ENCODE measurements at places on chromosomes 5 and 9.

- DNase-seq, result no peak
Measured at GRCh38 chr9:89543111-89543510, 45.2 kb upstream of the SEMA4D start.

- DNase-seq, result no peak
Measured at GRCh38 chr9:33108472-33108871, 32.0 kb upstream of the SMU1 start.

DNA sequence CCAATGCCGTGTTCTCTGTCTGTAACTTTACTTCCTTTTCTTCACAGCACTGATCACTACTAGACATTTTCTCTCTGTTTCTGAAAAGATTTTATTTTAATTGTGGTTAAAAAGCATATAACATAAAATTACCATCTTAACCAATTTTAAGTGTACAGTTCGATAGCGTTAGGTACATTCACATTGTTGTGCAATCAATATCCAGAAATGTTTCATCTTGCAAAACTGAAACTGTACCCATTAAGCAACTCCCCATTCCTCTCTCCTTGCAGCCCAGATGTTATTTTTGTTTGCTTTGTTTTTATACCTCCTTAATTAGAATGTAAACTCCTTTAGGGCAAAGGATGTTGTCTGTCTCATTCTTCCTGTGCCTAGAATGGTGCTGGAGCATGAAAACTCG, 47.5 kb downstream of the COL27A1 start:
- no peak for DNase-seq

GRCh38 chr5:131536211-131536826, 98.7 kb downstream of the RAPGEF6 start:
- DNase-seq, result peak; percentile 11

GRCh38 chr5:175107028-175107588, 336.9 kb downstream of the DRD1 start:
- no peak for DNase-seq

- no peak for DNase-seq
Measured at GRCh38 chr5:66354422-66354821, 210.3 kb downstream of the SREK1 start.

GRCh38 chr5:124397317-124397716, 349.1 kb downstream of the ZNF608 start:
- DNase-seq, result no peak

DNA sequence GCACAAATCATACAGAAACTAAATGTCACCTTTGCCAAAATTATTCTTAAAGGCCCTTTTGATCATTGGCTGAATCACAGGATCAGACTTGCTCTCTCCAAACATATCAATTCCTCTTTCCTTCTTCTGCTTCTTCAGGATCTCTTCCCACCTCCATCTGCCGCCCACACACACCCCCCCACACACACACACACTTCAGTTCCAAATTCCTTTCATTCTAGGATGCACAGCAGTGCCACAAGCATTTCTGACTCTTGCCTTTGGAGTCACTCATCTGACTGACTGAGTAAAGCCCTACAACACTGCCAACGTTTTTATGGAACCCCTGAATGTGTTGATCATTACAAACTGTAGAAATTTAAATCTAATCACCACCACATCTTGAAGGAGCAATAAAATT, 22.9 kb downstream of the DNAH5 start:
- no peak for DNase-seq

DNA sequence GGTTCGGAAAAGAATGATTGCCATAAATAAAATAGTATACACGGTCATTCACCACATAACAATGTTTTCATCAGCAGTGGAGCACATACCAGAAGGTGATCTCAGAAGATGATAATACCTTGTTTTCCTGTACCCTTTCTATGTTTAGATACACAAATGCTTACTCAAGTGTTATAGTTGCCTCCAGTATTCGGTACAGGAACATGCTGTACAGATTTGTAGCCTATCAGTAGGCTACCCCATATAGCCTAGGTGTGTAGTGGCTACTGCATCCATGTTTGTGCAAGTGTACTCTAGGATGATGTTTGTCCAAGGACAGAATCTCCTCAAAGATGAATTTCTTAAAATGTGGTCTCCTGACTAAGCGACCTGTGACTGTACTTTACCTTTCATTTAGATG, 59.2 kb downstream of the ICE1 start:
- no peak for DNase-seq

GRCh38 chr9:8632493-8632892, 832.9 kb upstream of the DMAC1 start:
- DNase-seq, result no peak

- DNase-seq, result no peak
Measured at GRCh38 chr9:131651160-131651559, 88.7 kb downstream of the RAPGEF1 start.

- no peak for DNase-seq
Measured at GRCh38 chr9:112443200-112443599, 43.4 kb upstream of the KIAA1958 start.

DNA sequence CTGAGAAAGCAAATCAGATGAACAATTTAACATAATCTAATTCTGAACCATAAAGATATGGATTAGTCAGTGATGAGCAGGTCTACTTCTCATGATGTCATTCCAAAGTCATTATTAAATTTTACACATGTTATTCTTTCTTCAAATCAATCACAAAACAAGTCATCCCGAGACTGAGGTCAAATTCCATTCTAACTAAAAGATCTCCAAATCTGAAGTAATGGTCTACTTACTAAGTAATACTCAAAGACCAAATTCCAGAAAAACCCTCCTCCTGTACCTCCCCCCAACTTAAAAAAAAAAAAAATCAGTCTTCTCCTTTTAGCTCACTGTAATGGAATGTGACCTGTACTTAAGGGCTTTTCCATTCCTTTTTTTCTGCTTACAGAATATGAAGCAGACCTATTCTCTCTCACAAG, 4.7 kb downstream of the PFDN1 start:
- DNase-seq, result no peak

DNA sequence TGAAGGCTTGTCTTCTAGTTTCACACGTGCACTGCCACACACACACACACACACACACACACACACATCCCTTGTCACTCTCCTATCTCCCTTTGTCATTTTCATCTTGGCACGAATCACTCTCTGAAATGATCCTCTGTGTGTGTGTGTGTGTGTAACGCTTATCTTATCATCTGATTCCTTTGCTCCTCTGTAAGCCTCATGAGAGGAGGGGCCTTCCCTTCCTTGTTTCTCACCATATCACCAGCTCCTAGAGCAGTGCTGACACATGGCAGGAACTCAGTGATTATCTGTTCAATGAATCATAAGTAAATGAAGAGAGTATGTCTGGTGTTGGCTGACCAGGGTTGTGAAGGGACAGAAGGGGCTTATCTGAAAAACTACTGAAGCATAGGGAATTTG, 53.3 kb downstream of the PDE4D start:
- no peak for DNase-seq

- no peak for DNase-seq
Measured at GRCh38 chr9:16499892-16500291, 370.6 kb downstream of the BNC2 start.

GRCh38 chr5:59209758-59210359, 627.0 kb downstream of the RAB3C start:
- DNase-seq, result no peak

DNA sequence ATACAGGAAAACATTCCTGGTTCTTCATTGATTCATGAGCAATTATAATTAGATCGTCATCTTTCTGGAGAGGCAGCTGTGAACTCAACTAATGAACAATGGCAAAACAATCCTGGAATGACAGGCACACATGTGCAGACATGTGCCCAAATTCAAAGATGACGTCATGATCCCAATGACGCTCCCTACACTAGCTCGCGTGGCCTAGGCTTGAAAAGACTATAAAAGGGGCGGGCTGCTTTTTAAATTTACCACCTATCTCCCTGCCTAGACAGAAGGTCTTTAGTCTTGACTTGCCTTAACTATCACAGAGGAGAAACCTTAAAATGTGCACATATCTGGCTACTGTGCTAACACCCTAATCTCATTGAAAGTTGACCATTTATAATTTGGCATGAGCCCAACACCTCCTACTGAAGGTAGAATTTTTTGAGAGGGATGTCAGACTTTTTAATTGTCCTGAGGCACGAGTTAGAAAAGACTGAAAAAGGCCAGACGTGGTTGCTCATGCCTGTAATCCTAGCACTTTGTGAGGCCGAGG, 88.2 kb downstream of the PRRT1B start:
- DNase-seq, result no peak

DNA sequence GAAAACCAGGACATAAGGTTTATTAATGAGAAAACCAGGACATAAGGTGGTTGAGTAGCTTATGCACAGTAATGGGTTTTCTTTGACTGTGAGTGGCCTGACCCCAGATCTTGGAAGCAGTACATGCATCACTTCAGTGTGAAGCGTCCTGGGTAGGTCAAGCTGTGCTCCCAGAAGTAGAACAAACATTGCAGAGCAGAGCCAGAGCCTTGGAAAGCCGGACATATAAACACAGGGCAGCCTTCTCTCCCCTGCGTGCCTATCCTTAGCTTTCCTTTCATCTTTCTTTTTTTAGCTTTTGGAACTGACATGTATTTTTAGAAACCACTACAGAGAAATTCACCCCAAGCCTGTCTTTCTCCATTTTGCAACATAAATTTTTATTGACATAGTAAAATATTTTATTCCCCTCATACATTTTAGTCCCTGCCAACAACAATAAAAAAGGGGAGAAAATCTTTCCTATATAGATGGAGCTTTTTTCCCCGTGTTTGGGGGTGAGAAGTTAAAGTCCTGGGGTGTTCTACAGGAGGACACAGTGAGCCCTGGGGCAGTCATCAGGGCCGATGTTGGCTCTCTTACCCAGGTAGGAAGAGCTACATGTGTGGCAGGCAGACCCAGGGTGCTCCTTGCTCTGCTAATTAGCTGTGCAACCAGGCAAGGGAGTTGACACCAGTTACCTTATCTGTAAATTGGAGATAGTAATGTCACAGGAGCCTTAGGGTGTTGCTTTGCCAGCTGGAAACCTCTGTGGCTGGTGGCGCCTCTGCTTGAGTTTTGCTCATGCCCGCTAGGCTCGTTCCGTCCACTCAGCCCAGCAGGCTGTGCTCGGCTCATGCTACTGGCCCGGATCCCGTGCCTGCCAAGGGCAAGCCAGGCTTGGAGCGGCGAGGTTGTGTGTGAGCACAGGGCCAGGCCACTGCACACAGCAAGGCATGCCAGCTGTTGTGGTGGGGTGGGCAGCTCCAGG, 389.6 kb downstream of the KDM4C start:
- no peak for DNase-seq

DNA sequence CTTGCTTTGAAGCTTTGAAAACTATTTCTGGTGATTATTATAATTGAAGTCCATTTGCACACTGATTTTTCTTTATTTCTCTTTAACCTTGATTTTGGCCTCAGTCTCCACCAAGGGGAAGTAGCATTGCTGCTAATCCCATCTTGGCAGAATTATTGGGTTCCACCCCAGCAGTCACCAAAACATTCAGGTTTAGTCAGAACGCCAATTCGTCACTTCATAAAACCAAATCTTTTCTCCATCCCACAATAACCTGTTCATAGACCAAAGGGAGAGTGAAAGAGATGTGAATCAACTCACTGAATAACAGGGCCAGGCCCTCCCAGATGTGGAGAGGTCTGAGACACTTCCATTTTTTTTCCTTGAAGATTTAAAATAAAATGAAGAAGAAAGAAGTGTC, 95.1 kb upstream of the VCAN start:
- DNase-seq, result no peak

DNA sequence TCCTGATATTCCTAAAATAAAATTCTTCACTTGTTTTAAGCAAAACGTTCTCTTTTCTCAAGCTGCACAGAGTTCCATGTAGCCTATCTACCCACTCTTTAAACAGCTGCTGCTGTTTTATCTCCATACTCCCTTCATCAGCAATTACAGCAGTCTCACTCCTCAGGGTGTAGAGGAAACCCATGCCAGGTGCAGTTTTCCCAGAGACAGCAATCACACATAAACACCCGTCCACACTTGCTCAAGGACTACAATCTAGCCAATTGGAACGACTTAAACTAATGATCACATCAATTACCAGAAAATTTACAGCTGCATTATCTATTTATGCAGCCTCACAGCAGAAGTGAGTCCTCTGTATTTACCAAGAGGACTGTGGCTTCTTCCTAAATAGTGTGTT, 141.7 kb downstream of the HTR1A start:
- DNase-seq, result peak; percentile 88

DNA sequence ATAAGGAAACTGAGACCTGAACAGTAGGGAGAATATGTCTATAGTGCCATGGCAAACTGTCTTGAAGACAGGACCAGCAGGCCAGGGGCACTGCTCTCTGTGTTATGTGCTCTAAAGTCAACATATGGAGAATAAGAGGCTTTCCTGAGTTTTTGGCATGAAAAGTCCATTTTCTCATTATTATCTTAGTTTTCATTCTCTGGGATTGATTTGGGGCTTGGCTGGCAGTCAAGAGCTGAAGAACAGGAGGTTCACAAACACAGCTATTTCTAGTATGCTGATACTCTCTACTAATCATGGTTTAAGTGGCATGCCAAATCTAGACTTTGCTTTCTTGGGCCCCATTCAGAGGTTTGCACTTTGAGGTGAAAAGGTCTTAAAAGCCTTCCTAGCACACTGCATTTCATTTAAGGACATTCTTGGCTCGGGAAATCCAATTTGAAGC, 404.4 kb downstream of the ZNF608 start:
- no peak for DNase-seq

DNA sequence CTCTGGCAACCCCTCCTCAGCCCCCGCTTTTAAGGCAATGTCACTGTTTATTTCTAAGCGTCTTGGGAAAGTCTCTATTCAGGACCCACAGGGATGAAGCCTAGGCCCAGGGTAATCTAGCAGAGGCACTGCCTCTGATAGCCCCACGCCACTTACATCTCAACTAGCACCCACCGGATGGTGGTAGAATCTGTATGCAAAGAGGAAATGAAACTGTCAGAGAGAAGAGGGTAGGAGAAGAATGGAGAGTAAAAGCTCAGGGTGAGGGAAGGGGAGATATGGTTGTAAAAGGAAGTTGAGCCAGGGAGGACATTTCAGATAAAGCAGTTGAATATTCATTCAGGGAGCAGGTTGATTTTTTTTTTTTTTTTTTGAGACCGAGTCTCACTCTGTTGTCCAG, 3.0 kb downstream of the FRRS1L start:
- DNase-seq, result no peak

- no peak for DNase-seq
Measured at GRCh38 chr5:33205727-33206410, 234.9 kb upstream of the TARS1 start.

DNA sequence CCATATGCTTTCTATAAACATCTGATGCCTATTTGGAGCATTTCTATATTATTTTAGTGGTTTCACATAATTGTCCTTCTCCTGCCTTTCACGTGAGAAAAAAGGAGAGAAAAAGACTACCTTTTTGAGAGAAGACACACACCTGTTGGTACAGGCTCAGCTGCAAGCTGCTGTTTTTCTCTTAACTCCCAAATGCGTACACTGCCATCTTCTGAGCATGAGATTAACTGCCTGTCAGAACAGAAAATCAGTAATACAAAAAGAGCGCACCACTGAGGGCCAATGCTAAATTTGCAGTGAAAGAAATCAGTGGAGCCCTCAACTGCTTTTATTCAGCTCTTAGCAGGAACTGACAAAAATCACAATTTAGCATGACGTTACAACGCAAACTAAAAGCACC, 54.9 kb downstream of the WDR41 start:
- peak; percentile 15 for DNase-seq

All from NCI-H748 treated with DMSO at 0.1 percent for 48 hours (cell line).